ENCODE measurements at places on chromosomes 1 and 21.
A peak's percentile ranks its signal among the peaks of the same experiment; 100 is the strongest.

DNA sequence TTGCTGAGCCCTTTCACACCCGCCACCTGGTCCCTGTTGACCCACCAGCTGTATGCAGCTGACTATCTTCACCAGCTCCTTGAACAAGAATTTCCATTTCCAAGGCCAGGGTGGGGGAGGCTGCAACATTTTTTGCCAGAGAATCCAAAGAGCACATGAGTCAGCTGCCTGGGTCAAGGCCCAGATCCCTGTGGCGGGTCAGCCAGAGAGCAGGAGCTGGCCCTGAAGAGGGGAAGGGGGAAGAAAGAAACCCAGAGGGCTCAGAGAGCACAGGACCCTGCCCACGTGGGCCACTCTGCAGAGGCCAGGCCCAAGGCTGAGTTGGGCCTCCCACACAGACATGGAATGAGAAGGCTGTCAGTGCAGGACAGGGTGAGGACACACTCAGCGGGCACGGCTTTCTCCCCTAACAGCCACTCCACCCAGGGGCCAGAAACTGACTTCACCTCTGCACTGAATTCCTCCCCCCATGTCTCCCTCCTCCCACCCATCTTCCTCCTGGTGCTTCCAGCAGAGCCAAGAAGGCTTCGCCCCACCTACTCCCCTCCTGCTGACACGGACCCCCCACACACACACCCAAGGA, 28.9 kb downstream of the S100A6 start:
- DNase-seq, result no peak

DNA sequence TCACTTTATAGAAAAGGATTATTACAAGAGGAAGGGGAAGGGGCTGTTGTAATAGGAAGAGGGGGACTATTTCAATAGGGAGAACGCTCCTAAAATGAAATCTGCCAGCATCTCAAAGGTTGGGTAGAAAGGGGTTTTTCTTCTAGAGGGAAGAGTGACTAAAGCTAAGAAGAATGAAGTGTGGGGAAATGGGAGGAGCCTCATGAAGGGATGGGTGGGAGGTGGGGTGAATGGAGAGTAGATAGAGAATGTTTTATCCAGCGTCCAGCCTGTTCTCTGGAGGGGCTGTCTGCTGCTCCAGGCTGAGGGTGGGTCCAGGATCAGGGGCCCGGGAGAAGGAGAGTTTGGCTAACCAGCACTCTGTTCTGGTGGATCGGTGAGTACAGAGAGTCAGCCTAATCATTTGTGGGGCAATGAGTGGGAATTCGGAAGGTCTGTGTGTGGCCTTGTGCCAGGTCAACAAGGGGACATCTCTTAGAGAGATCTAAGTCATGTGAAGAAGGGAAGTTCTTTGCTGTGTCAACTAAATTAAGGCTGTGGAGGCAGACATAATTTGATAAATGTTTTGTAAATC, 25.2 kb downstream of the VN1R5 start:
- DNase-seq, result no peak

DNA sequence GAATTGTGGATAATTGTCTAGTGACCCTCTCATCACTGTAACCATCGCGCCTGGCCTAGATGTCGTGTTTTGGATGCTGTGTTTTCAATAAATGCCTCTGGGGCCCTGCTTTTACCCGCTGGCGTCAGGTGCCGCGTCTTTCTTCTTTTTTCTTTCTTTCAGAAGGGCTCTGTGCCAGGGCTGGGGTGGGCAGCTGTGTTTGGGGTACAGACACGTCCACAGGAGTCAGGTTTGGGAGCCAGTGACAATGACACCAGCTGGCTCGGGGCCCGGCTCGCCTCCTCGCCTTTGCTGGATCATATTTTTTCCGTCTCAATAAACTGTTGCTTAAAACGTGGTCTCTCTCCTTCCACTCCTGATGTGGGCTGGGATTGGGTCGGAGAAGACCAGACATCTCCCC, 16.1 kb downstream of the TMEM201 start:
- no peak for DNase-seq

- no peak for DNase-seq
Observed at GRCh38 chr1:184025242-184025675, 12.3 kb downstream of the COLGALT2 start.

- no peak for DNase-seq
Observed at GRCh38 chr21:25640202-25640942, 1.3 kb downstream of the JAM2 start.

- no peak for DNase-seq
Observed at GRCh38 chr1:192104852-192105251, 53.4 kb upstream of the RGS18 start.

- no peak for DNase-seq
Observed at GRCh38 chr1:95437011-95437410, 203.0 kb downstream of the RWDD3 start.

GRCh38 chr1:10819198-10819901, 22.9 kb upstream of the CASZ1 start:
- no peak for DNase-seq

GRCh38 chr21:42580793-42581321, 67.2 kb downstream of the SLC37A1 start:
- no peak for DNase-seq

GRCh38 chr1:222090103-222090502, 348.2 kb upstream of the DUSP10 start:
- DNase-seq, result no peak

DNA sequence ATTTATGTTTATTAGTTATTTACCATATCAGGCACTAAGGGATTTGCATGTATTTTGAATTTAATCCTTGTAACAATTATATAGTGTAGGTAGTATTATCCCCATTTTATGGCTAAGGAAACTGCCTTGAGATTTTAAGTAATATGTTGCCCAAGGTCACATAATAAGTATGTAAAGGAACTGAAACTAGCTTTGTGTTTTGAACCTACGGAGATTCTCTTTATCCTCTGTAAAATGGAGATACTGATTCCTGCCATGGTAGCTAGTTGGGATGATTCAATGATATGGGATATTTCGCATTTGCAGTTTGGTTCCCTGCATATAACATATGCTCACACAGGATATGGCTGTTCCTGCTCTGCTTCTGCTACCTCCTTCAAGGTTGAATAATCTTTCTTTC, 144.3 kb downstream of the ST6GALNAC3 start:
- DNase-seq, result no peak

- DNase-seq, result no peak
Observed at GRCh38 chr1:192797891-192798290, 10.9 kb upstream of the RGS2 start.

DNA sequence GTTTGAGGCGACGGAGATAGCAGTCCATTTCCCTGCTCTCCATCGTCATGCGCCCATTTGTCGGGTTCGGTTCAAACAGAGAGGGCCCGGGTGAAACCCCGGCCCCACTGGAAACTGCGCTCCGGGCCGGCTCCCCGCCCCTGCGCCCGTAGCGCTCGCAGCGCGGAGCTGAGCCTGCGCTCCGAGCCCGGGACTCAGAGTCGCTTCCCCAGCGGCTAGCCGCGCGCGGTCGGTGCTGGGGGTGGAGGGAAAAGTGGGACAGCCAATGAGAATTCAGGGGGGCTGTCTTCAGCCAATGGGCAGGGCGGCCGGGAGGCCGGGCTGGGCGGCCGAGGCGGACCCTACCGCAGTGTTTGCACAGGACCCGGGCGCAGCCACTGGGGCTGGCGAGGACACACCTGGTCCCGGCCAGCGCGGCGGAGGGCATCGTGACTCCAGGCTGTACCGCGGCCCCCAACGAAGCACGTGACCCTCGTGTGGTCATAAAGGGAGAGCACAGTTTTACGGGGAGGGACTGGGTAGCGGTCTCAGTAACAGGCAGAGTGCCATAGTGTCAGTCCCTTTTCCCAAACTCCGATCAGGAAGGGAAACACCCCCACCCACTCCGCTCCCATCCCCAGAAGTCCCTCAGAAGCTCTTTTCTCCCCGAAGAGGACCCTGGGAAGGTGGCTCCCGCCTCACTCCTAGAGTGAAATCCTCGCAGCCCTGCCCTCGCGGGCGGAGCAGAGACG, at the start of gene INKA2:
Gene INKA2, minus strand, starts transcription at position 202 of the 731 bp plus-strand sequence. Its CDS starts 153 bp downstream, at position 49.
- DNase-seq, result peak; percentile 47

- no peak for DNase-seq
Observed at GRCh38 chr1:61058483-61059245, 23.7 kb upstream of the NFIA start.

DNA sequence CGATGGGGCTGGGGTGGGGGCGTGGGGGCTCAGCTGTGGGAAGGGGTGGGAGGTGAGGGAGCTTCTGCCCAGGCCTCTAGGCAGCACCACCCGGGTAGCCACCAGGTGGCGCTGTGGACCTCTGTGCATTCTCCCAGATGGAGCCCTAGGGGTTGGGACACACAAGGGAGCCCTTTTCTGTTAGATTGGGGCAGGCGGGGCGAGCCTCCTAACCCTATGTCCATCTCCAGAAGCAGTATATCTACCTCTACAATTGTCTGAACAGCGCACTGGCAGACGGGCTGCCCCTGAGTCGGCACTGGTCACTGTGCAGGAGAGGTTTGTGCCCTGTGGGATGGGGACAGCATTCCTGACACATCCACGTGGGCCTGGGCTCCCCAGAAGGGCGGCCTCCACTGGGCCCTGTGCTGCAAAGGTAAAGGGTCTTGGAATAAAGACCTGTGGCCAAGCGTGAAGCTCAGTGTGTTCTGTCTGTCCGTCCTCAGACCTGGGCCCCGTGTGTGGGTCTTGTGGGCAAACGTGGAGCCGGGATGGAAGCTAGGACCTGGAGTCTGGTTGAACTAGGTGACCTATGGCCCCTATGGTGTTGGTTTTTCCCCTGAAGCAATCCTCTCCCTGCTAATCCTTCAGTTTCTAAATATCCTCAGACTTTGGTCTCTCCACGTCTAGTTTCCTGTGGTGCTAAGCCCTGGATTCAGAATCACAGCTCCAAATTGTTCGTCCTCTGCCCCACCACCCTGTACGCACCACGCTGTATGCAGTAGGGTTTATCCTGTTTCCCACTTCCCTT, 4.4 kb upstream of the LGR6 start:
- DNase-seq, result no peak

GRCh38 chr1:224080115-224080774, 33.7 kb upstream of the FBXO28 start:
- no peak for DNase-seq

DNA sequence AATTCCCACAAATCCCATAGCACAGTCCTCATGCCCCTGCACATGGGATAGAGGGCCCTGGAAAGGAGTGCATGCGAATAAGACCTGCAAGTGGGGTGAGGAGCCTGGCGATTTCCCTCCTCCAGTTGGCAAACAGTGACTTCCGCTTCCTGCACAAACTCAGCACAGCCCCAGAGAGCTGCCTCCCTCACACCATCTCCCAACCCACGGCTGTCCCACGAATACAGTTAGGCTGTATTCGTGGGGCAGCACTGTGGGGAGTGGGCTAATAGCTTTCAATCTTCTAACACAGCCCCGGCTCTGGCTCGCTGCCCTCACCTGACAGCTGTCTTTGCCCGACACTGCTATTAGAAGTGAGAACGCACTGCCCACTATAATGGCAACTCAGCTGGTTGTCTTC, 28.2 kb upstream of the CNTN2 start:
- DNase-seq, result no peak

- DNase-seq, result no peak
Observed at GRCh38 chr1:181541947-181542346, 58.6 kb downstream of the CACNA1E start.

GRCh38 chr21:25862112-25862511, 127.3 kb downstream of the GABPA start:
- no peak for DNase-seq

DNA sequence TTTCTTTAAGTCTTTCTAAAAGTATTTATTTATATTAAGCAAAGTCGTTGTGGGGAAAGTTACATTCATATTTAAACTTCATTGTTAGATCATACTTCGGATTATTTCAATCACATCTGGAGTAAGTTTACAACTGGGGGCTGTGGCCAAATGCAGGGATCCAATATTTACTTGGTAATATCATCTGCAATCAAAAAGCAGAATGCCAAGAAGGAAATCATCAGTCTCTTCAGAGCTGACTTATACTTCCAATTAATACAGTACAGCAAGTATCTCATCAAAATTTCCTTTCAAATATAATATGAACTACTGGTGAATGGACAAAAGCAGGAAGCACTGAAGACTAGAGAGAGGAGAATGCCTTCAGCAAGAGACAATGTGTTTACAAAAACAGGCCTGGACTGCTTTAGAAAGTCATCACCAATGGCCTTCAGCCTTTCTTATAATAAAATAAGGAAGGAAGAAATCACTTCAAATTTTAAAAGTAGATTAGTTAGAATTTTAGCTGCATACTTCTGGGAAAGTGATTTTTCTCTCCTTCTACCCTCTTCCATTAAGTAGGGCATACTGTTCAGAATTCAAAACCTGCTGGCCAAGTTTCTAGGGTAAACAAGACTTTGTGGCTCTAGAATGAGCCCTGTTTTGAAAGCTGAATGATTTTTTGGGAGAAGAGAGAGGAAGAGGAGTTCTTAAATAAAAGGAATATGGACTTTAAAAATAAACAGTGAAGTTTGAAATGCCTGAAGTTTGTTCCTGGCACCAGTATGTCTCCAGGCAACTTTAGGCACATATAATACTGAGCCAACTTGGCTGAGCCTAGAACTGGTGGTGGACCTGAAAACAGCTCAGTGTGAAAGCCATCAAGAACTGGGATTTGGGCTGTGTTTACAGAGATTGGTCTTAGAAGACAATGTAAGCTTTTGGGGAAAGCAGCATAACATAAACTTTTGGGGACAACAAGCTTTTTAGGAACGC, 22.2 kb upstream of the MYOC start:
- no peak for DNase-seq

- no peak for DNase-seq
Observed at GRCh38 chr1:222018041-222018440, 276.2 kb upstream of the DUSP10 start.

DNA sequence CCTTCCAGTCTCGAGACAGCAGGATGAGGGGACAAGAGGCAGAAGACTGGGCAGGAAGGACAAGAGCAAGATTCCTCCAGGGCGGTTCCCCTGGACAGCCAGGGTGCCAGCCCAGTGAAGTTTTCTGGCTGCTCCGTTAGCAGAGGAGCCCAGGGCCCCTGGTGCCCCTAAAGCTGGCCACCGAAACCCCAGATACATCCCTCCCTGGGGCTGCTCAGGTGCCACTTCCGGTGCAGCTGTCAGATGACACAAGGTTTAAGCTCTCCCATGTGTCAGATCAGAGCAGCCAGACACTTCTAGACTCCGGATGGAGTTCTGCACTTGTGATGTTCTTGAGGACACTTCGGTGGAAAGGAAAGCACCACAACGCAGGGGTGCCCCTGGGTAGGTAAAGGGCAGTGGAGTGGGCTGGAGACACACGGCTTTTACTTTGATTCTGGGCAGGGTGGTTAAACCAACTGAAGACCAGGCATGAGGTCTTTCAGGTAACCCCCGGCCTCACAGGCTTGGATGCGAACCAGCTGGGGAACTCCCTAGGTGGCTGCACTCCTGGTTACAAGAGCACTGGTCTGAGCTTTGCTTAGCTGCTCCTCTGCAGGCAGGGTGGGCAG, 85.7 kb downstream of the ITPKB start:
- DNase-seq, result no peak

- no peak for DNase-seq
Observed at GRCh38 chr21:31780944-31781343, 49.0 kb upstream of the SCAF4 start.

DNA sequence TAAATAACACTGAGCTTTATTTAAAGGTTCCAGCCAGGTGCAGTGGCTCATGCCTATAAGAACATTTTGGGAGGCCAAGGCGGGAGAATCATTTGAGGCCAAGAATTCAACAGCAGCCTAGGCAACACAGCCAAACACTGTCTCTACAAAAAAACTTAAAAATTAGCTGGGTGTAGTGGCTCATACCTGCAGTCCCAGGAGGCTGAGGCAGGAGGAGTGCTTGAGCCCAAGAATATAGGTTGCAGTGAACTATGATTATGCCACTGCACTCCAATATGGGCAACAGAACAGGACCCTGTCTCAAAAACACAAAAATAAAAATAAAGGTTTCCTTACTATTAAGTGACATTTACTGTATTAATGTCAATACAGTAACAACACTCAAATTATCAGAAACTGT, 2.1 kb downstream of the TAF12 start:
- no peak for DNase-seq

All from NCI-H1436 treated with DMSO at 0.1 percent for 48 hours (cell line).